HepG2 (cell line): ENCODE measurements at places on chromosomes 2 and 18.

- DNase-seq: no peak
These were observed 33.3 kb downstream of the RBMS1 start for GRCh38 chr2:160460333-160460731.

DNA sequence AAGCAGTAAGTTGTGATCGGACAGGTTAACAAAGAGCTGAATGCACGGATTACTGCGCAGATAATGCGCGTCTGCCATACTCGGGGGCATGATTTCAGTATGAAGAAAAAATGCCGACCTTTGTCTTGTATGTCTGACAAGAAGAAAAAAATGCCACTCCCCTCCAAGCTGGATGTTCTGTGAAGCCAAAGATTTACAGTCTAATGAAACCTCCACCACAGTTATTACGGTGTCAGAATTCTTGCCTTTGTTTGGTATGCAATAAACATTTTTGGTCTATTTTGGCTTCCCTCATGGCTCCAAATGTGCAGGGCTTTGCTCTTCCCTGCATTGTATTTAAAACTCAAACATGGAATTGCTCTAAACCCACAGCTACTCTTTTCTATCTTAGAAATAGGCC lies 72.2 kb upstream of the THUMPD2 start:
- DNase-seq: no peak

GRCh38 chr2:212540341-212540740 lies 1.7 kb upstream of the ERBB4 start:
- no peak for DNase-seq

GRCh38 chr2:172210599-172210998 lies 107.9 kb upstream of the DLX2 start:
- no peak for DNase-seq

DNA sequence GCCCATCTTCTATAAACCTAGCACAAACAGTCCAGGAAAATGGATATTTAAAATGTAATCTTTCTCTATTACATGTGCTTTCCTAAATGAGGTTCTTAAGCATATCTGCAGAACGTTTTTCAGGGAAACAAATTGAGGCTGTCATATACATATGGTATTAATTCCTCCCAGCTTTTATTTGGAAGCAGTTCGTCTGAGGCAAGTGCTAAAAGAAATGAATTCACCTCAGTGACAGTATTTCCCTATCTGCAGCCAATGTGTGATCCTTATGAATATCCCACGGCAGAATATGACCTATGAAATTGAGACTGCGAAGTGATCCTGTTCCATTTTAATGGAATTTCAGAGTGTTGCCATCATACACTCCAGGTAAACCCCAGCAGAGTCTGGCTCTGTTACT lies 7.1 kb downstream of the MYOM1 start:
- no peak for DNase-seq

GRCh38 chr18:2612996-2613395 lies 41.6 kb downstream of the NDC80 start:
- no peak for DNase-seq

DNA sequence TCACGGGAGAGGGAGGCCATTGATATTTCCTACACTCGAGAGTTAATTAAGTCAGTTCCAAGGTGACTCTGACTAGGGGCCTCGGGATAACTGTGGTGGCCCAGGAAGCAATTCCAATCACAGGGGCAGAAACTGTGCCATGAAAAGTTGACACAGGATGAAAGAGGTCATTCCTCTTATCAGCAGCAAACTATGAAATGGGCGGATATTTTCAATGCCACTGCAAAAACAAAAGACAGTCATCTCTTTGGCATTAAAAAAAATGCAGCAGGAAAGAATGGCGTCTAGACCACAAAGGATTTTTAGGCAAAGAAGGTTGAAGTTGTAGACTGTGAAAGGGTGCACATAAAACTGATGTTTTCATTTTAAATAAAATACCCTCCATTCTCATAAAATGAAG lies 50.0 kb downstream of the TGIF1 start:
- peak; percentile 8 for DNase-seq

DNA sequence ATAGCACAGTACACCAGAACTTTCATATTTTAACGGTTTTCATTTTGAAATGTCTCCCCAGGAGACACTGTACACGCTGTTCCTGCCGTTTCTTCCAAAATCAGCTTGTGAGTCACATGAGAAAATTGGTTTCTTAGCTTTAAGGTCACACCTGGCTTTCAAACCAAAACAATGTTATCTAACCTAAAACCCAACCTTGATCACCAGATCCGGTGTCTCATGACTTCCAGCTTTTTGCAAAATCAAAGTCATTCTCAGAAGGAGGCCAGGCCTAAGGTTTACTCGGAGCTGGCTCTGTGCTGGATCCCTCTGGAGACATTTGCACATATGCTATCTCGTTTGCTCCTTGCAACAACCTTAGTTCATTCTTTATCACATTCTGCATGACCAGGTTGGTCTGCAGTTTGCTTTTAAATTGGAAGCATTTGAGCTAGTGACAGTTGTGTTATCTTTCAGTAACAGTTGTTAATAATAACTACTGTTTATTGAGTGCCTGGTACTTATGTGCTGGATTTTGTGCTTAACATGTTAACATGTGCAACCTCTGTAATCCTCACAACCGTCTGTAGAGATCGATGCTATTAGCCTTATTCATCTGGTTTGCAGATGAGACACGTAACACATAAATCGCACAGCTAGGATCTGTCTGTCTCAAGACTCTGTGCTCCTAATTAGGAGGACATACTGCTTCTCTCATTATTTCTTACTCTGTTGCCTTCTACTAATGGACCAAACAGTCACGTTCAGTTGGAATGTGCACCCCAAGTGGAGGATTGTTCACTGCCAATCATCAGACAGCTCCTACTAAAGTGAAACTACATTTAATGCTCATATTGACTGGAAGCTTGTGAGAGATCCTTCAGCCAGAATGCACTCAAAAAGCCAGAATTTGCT lies 105.5 kb downstream of the RNF144A start:
- no peak for DNase-seq

DNA sequence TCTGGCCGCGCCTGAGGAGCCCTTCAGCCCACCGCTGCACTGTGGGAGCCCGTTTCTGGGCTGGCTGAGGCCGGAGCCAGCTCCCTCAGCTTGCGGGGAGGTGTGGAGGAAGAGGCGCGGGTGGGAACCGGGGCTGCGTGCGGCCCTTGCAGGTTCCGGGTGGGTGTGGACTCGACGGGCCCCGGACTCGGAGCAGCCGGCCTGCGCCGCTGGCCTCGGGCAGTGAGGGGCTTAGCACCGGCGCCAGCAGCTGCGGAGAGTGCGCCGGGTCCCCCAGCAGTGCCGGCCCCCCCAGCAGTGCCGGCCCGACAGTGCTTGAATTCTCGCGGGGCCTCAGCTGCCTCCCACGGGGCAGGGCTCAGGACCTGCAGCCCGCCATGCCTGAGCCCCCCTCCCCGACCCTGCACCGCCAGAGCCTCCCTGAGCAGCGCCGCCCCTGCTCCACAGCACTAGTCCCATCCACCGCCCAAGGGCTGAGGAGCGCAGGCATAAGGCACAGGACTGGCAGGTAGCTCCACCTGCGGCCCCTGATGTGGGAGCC lies 534.2 kb downstream of the ZNF804A start:
- DNase-seq: no peak

DNA sequence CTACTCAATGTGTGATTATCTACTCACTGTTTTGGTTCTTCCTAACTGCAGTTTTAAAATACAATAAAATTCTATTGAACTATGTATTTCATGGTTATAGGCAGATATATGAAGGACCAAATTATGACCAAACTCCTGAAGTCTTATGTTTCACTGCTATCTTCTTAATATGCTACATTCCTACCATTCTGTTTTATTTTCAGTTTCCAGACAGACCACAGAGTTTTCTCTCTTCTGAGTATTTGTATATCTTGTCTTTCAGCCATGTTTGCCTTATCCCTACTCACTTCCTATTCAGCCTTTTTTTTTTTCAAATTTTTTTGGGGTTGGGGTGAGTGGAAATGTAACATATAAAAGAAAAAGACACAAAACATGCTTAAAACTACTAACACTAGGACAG lies 6.3 kb downstream of the RFTN2 start:
- no peak for DNase-seq

GRCh38 chr18:26459340-26459739 lies 89.0 kb downstream of the KCTD1 start:
- DNase-seq: no peak

DNA sequence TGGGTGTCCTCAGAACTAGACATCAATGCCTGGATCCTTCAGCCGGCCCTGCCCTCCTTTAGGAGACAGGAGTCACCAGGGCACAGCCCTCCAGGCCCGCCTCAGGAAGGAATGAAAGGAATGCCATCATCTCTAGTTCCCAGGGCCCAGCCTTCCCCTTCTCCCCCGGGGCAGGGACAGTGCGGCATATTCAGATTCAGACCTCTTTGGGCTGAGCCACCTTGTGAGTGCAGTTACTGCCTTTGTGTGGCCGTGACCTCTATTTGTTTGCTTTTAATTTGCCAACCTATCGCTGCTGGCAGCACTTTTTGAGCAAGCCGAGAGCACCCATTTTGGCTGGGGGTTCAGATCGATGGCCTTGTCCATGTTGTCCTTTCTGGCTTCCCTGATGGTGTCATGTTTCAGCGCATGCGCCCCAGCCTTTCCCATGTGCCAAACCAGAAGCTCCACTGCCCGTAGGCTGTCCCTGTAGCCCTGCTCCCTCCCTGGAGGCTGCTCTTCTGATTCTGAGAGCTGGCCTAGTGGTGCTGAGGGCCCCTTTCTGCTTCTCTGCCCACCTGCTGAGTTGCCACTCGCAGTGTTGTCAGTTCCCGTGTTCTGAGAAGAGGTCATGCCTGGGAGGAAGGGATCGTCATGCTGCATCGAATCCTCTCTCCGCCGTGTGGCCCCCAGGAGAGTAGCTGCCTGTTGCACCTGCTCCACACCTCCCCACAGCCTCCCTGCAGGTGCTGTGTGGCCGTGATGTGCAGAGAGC lies 10.9 kb downstream of the ANKRD23 start:
- DNase-seq: no peak

GRCh38 chr2:187168720-187169713 lies 279.0 kb downstream of the CALCRL start:
- no peak for DNase-seq

DNA sequence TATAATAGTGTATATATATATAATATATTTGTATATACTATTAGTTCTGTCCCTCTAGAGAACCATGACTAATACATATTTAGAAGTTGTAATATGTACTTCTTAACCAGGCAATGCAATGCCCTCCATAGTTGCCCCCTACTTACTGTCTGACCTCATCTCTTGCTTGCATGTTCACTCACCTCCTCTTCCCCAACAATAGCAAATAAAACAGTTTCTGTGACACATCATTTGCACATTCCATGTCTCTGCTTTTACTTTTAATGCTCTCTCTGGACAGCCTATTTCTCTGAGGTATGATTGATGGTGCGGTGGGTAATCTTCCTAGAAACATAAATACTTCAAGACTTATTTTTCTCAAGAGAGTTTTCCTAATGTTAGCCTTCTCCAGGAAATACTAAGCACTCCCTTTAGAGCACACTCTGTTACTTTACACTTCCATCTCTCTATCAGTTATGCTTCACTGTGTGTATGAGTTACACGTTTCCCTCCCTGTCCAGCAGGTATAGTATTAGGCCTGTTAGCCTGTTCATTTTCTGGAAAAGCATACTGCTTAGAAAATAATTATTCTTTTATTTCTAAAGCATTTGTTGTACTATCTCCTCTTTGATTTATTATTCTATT lies 295.6 kb upstream of the LRATD1 start:
- no peak for DNase-seq

DNA sequence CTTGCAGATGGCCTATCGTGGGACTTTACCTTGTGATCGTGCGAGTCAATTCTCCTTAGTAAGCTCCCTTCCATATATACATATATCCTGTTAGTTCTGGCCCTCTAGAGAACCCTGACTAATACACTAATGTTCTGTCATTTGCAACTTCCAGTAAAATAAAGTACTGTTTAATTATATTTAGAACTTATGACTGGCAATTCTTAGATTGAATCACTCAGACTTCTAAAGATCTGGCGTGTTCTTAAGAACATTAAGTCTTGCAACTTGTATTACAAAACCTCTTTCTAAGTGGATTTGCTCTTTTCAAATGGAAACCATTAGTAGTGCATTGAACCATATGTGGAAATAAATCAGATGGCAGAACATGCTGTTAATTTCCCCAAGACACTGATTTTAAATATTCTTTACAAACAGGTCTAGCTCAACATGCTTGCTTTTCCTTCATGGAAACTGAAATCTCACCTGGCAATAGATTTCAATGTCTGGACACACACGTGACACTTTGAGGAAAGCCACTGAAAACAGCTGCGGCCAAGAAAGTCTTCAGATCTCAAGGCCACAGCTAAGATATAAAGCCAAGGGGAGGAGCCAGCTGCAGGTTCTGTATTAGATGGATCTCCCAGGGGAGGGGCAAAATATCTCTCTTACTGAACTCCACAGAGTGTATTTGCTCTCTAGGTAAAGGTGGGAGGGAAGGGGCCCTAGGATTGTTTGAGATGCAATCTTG lies 50.6 kb downstream of the PMAIP1 start:
- DNase-seq: no peak

- DNase-seq: no peak
These were observed 69.3 kb downstream of the KCNG2 start for GRCh38 chr18:79866889-79867574.
